ENCODE measurements at places on chromosomes 6 and 20. TPM values are rescaled to one million over a fixed set of nuclear protein-coding genes. Genes with fewer than 3 reads are reported as not detected.

- no peaks in the 10 kb centered on the region for H3K4me1 ChIP-seq
- H3K36me3 ChIP-seq, result no peaks in the 10 kb centered on the region
- H3K4me3 ChIP-seq, result no peak overlapping the region
- peaks cover 9% of the 10 kb centered on the region for H3K27me3 ChIP-seq
- DNase-seq, result no peak
Measured at GRCh38 chr20:22861990-22862389, 173.1 kb upstream of the SSTR4 start.

DNA sequence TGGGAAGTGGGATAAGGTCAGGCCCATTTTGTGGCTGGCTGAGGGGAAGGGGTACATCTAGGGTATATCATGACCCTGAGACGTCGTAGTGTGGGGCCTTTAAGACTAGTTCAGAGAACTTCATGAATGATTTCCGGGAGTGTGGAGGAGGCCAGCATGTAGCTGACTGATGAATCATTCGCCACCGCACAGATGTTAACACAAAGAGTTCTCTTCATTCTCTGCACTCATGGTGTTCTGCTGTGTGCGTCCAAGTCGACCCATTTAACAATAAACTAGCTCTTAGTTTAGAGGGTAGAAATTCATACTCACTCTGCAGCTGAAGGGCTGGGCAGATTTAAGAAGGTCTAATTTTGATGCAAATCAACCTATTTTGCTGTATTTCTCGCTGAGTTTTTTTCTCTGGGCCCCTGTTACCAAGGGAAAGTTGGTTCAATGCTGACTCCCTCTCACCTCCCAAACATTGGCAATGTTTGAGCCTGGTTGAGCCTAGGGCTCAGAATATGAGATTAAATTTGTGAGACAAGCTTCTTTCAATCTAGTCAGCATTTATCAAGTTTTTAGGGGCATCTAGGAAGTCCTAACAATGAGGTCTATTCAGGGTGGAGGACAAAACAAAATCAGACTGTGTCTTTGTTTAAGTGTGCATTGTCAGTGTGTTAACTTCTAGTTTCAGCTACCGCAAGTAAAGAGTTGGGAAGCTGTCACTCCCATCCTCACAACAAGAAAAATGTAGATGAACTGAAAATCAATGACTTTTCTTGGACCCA is 106.8 kb upstream of the CBLN4 start:
- H3K4me1 ChIP-seq, result no peaks in the 10 kb centered on the region
- no peak overlapping the region for H3K4me3 ChIP-seq
- no peak overlapping the region for H3K27ac ChIP-seq
- H3K27me3 ChIP-seq, result no peaks in the 10 kb centered on the region
- no peaks in the 10 kb centered on the region for H3K36me3 ChIP-seq

- no peak overlapping the region for H3K4me3 ChIP-seq
- H3K4me1 ChIP-seq, result no peaks in the 10 kb centered on the region
- no peaks in the 10 kb centered on the region for H3K27me3 ChIP-seq
Measured at GRCh38 chr6:20931093-20931492, 396.8 kb downstream of the CDKAL1 start.

- H3K4me3 ChIP-seq, result no peak overlapping the region
- H3K4me1 ChIP-seq, result no peaks in the 10 kb centered on the region
- peaks cover 88% of the 10 kb centered on the region for H3K36me3 ChIP-seq
Measured at GRCh38 chr6:36216559-36216958, 20.0 kb downstream of the BRPF3 start.

- no peaks in the 10 kb centered on the region for H3K27me3 ChIP-seq
- DNase-seq, result no peak
- H3K27ac ChIP-seq, result no peak overlapping the region
Measured at GRCh38 chr6:51093871-51094270, 275.2 kb downstream of the TFAP2B start.

- no peaks in the 10 kb centered on the region for H3K36me3 ChIP-seq
- H3K27ac ChIP-seq, result no peak overlapping the region
- H3K27me3 ChIP-seq, result no peaks in the 10 kb centered on the region
- H3K4me1 ChIP-seq, result peaks cover 5% of the 10 kb centered on the region
- no peak overlapping the region for H3K4me3 ChIP-seq
- no peak for DNase-seq
Measured at GRCh38 chr6:11868392-11868791, 89.8 kb upstream of the ADTRP start.

DNA sequence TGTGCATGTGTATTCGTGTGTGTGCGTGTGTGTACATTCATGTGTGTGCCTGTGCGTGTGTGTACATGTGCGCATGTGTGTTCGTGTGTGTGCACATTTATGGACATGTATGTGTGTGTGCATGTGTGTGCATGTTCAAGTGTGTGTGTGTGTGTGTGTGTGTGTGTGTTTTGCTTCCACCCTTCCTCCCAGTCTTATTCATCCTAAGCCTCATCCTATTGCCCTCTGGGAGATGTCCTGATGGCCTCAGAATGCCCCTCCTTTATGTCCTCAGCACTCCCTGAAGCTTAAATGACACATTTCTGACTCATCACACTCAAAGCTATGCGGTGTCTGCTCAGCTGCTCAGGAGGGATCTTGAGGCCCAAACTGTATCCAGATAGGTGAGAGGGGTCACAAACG is 76.6 kb upstream of the CCDC167 start:
- H3K27ac ChIP-seq, result no peak overlapping the region
- peaks cover 8% of the 10 kb centered on the region for H3K27me3 ChIP-seq
- no peaks in the 10 kb centered on the region for H3K4me1 ChIP-seq
- DNase-seq, result no peak
- H3K36me3 ChIP-seq, result no peaks in the 10 kb centered on the region

DNA sequence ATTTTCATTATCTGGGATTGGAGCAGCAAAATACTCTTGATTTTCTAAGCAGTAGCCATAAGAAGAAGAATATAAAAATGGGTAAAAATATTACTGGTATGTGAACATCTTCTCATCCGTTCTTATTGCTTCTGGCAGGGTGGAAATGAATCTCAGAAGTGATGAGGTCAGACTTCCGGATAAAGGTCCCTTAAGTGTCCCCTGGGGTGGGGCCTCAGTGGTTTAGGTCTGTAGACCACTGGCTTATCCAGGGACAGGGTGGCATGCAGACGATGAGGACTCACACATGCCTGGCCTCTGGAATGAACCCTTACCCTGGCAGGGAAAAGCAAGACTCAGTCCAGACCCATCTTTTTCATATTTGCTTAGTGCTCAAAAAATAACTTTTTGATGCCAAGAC is 143.3 kb downstream of the UST start:
- no peak for DNase-seq
- H3K27ac ChIP-seq, result peak overlapping the region; percentile 60
- peaks cover 48% of the 10 kb centered on the region for H3K4me1 ChIP-seq
- no peaks in the 10 kb centered on the region for H3K36me3 ChIP-seq

GRCh38 chr6:41739041-41739440 is 3.6 kb upstream of the TFEB start:
- H3K27ac ChIP-seq, result no peak overlapping the region
- no peaks in the 10 kb centered on the region for H3K27me3 ChIP-seq
- peaks cover 8% of the 10 kb centered on the region for H3K4me1 ChIP-seq
- DNase-seq, result no peak

- peaks cover 15% of the 10 kb centered on the region for H3K4me1 ChIP-seq
- peaks cover 7% of the 10 kb centered on the region for H3K27me3 ChIP-seq
- H3K4me3 ChIP-seq, result no peak overlapping the region
- H3K36me3 ChIP-seq, result no peaks in the 10 kb centered on the region
- peak; percentile 52 for DNase-seq
Measured at GRCh38 chr6:167568407-167569024, 243.6 kb downstream of the TTLL2 start.

GRCh38 chr6:138086573-138087196 is 20.5 kb downstream of the PERP start:
- no peak overlapping the region for H3K4me3 ChIP-seq
- no peaks in the 10 kb centered on the region for H3K27me3 ChIP-seq
- peaks cover 10% of the 10 kb centered on the region for H3K36me3 ChIP-seq
- peaks cover 46% of the 10 kb centered on the region for H3K4me1 ChIP-seq
- DNase-seq, result no peak
- H3K27ac ChIP-seq, result peak overlapping the region; percentile 87

DNA sequence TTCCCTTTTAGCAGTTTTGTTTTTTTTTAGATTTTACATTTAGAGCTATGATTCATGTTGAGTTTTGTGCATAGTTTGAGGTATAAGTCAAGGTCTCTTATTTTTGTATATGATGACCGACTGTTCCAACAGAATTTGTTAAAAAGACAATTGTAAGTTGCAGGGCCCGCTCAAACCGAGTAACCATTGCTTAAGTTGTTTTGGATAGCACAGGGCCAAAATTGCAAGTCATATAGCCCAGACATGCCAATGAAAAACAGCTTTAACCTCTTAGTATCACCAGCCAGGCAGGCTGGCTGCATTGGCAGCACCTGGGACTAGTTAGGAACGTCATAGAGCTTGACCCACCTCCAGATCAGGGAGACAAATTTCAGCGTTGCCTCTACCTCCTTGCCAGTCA is 47.3 kb downstream of the PFDN4 start:
- H3K4me3 ChIP-seq, result no peak overlapping the region
- H3K4me1 ChIP-seq, result peaks cover 12% of the 10 kb centered on the region
- no peak overlapping the region for H3K27ac ChIP-seq
- H3K36me3 ChIP-seq, result no peaks in the 10 kb centered on the region
- no peak for DNase-seq
- H3K27me3 ChIP-seq, result no peaks in the 10 kb centered on the region

DNA sequence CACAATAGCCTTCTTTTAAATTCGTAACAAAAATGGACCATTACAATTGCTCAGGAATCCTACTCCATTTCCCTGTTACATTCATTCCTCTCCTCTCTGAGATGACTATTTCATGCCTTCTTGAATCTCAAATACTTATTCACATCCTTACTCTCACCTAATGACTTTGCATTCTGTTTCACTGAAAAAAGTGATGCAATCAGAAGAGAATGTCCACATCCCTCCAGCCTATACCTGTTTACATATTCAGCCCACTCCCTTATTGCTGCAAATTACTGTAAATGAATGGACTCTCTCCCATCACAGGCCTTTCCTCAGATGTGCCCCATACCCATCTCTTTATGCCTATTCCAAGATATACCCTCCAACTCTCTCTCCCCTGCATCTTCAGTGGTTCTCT is 8.6 kb downstream of the TAAR1 start:
- no peak for DNase-seq
- no peak overlapping the region for H3K27ac ChIP-seq
- no peak overlapping the region for H3K4me3 ChIP-seq
- H3K27me3 ChIP-seq, result no peaks in the 10 kb centered on the region
- H3K36me3 ChIP-seq, result no peaks in the 10 kb centered on the region

DNA sequence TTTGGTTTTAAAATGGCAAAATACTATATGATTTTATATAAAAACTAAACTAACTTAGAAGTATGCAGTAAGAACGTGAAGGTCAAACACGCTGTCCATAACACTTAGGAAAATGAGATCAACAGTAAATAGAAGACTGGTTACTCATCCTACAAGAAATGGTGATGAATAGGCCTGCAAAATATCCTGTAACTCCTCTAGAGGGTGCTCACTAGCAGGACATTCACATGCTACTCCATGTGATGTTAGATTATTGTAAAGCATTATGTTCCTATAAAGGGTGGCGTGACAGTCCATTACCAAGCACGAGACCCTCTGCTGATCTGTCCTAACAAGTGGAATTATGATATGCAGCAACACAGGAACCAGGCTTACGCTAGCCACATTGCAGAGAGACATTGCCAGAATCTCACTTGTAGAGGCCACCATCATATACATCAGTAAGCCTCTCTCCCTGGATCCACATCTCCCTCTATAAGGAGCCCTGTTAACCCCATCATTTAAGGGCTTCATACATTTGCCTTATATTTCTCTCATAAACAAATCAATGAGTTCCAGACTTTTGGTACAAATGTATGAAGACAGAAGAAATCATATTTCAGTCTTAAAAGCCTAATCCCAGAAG is 18.0 kb upstream of the DEFB129 start:
- DNase-seq, result no peak
- no peaks in the 10 kb centered on the region for H3K27me3 ChIP-seq
- no peak overlapping the region for H3K27ac ChIP-seq
- H3K4me1 ChIP-seq, result no peaks in the 10 kb centered on the region
- H3K4me3 ChIP-seq, result no peak overlapping the region

- no peaks in the 10 kb centered on the region for H3K36me3 ChIP-seq
- no peak overlapping the region for H3K4me3 ChIP-seq
- DNase-seq, result no peak
Measured at GRCh38 chr6:144090384-144090783, 5.0 kb downstream of the SF3B5 start.

DNA sequence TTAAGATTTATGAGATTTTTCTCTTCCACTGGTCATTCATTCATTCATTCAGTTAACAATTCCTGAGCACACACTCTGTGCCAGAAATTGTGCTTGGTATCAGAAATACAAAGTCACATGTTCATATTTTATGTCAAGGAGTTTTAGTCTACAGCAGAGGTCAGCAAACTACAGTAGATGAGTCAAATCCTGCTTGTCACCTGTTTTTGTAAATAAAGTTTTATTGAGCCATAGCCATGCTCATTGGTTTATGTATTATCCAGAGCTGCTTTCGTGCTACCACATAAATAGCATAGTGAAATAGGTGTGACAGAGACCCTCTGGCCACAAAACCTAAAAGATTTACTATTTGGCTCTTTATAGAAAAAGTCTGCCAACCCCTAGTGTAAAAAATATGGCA is 46.8 kb downstream of the THEMIS start:
- no peak overlapping the region for H3K4me3 ChIP-seq
- H3K27me3 ChIP-seq, result no peaks in the 10 kb centered on the region
- no peaks in the 10 kb centered on the region for H3K36me3 ChIP-seq
- DNase-seq, result no peak

GRCh38 chr20:34300809-34301586 is 2.2 kb downstream of the AHCY start:
- no peaks in the 10 kb centered on the region for H3K27me3 ChIP-seq
- no peak overlapping the region for H3K27ac ChIP-seq
- no peak overlapping the region for H3K4me3 ChIP-seq
- H3K36me3 ChIP-seq, result no peaks in the 10 kb centered on the region

DNA sequence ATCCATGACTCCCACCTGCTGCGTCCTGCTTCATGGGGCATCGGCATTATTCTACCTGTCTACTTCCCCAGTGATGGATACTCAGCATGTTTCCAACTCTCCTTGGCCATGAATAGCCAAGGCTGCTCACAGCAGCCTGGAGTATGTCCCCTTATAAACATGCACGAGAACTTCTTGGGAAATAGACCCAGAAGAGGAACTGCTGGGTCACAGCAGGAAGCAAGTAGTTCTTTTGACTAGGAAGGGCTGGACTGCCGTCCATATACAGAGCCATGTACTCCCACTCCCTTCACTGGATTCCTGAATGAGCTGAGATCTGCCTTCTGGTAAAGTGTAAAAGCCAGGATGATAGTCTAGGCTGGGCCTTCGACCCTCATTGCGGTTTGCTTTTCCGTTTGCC is 106.3 kb upstream of the KCNK16 start:
- DNase-seq, result no peak
- H3K36me3 ChIP-seq, result no peaks in the 10 kb centered on the region
- no peak overlapping the region for H3K27ac ChIP-seq

- H3K4me1 ChIP-seq, result peaks cover 10% of the 10 kb centered on the region
- H3K36me3 ChIP-seq, result no peaks in the 10 kb centered on the region
- no peak overlapping the region for H3K4me3 ChIP-seq
- H3K27me3 ChIP-seq, result no peaks in the 10 kb centered on the region
- DNase-seq, result no peak
- H3K27ac ChIP-seq, result no peak overlapping the region
Measured at GRCh38 chr20:38123021-38123587, 42.0 kb downstream of the TGM2 start.

The CLVS2 gene
- 0.64 TPM for total RNA-seq

The QRSL1 gene
- 6.5 TPM for total RNA-seq

The ENPP4 gene
- total RNA-seq, result 5.1 TPM

The TRIM40 gene
- not detected for total RNA-seq

The GLP1R gene
- 0.59 TPM for total RNA-seq

The RIPPLY2 gene
- total RNA-seq, result not detected

The PSORS1C1 gene
- total RNA-seq, result 15.8 TPM

The WRNIP1 gene
- 62.0 TPM for total RNA-seq

The RNF8 gene
- total RNA-seq, result 12.8 TPM

The RIPOR3 gene
- total RNA-seq, result 3.3 TPM

The PKIB gene
- 6.4 TPM for total RNA-seq

The FOXP4 gene
- total RNA-seq, result 11.8 TPM

The TMEM74B gene
- 9.6 TPM for total RNA-seq

The VPS52 gene
- total RNA-seq, result 59.0 TPM

The IMPG1 gene
- not detected for total RNA-seq

All from suprapubic skin (tissue), 4 donors.